ENCODE measurements at places on chromosomes 16 and 17. TPM values are rescaled to one million over a fixed set of nuclear protein-coding genes. Genes with fewer than 3 reads are reported as not detected.

Gene COX6A2
- polyA plus RNA-seq, result 272 TPM

Gene PCGF2
- 44.4 TPM for polyA plus RNA-seq

Gene ABCA8
- 25.4 TPM for polyA plus RNA-seq

Gene ADCY9
- polyA plus RNA-seq, result 13.9 TPM

Gene SLC6A2
- 2.7 TPM for polyA plus RNA-seq

Gene ADAM11
- polyA plus RNA-seq, result 1.6 TPM

Gene CDH15
- 168 TPM for polyA plus RNA-seq

Gene ABCC12
- polyA plus RNA-seq, result 0.63 TPM

Gene KLHL10
- not detected for polyA plus RNA-seq

Gene HIGD1B
- polyA plus RNA-seq, result 5.0 TPM

Gene PABPN1L
- not detected for polyA plus RNA-seq

Gene RGS9
- 2.4 TPM for polyA plus RNA-seq

Gene FAM20A
- 7.9 TPM for polyA plus RNA-seq

Gene CTRB1
- 0.31 TPM for polyA plus RNA-seq

Gene ACSF3
- polyA plus RNA-seq, result 13.1 TPM

Gene GRB7
- 1.3 TPM for polyA plus RNA-seq

Gene SCO1
- polyA plus RNA-seq, result 28.0 TPM

Gene TMEM235
- not detected for polyA plus RNA-seq

Gene IL17C
- polyA plus RNA-seq, result not detected

Gene KRT12
- 0.76 TPM for polyA plus RNA-seq

Gene CMTM2
- polyA plus RNA-seq, result 0.44 TPM

Gene QPRT
- 64.3 TPM for polyA plus RNA-seq

Gene TEX14
- polyA plus RNA-seq, result 2.9 TPM

Gene MT1M
- polyA plus RNA-seq, result 0.97 TPM

Gene CCDC144A
- 2.8 TPM for polyA plus RNA-seq

Gene ENGASE
- polyA plus RNA-seq, result 18.5 TPM

Gene HS3ST3B1
- 1.3 TPM for polyA plus RNA-seq

Gene SLC47A1
- 3.1 TPM for polyA plus RNA-seq

Gene SLC13A2
- polyA plus RNA-seq, result not detected

Gene RCVRN
- polyA plus RNA-seq, result 0.40 TPM

Gene SULT1A4
- polyA plus RNA-seq, result 11.9 TPM

Gene RNF43
- polyA plus RNA-seq, result 0.11 TPM

Gene DYNLRB2
- polyA plus RNA-seq, result 0.88 TPM

Gene KRTAP16-1
- not detected for polyA plus RNA-seq

Gene HOXB2
- polyA plus RNA-seq, result 19.2 TPM

Gene TAT
- polyA plus RNA-seq, result not detected

Gene RNF151
- polyA plus RNA-seq, result not detected

Gene KRT40
- 10.1 TPM for polyA plus RNA-seq

Gene OR1F1
- polyA plus RNA-seq, result not detected

Gene PNMT
- 4.0 TPM for polyA plus RNA-seq

Gene G6PC1
- polyA plus RNA-seq, result not detected

Gene ABCA10
- 9.8 TPM for polyA plus RNA-seq

Gene AP2B1
- 84.3 TPM for polyA plus RNA-seq

Gene UBTF
- polyA plus RNA-seq, result 68.9 TPM

Gene HID1
- polyA plus RNA-seq, result 7.6 TPM

Gene CUEDC1
- polyA plus RNA-seq, result 46.9 TPM

Gene CNTNAP1
- polyA plus RNA-seq, result 10.7 TPM

Gene EME2
- polyA plus RNA-seq, result 7.2 TPM

Measured in muscle of back (tissue), 13 donors.